Activated naive CD8-positive, alpha-beta T cell treated with anti-CD3 and anti-CD28 coated beads, Interleukin-2, amount 10 ng/mL, durations not matched to agents 7 days and 5 days (primary cell): ENCODE measurements at places on chromosomes 16 and 17. TPM values are rescaled to one million over a fixed set of nuclear protein-coding genes. Genes with fewer than 3 reads are reported as not detected.

- H3K36me3 ChIP-seq, result peaks cover 40% of the 10 kb centered on the region
- no peak overlapping the region for H3K4me3 ChIP-seq
- H3K4me1 ChIP-seq, result no peaks in the 10 kb centered on the region
- no peaks in the 10 kb centered on the region for H3K27me3 ChIP-seq
- no peak for DNase-seq
- H3K27ac ChIP-seq, result no peak overlapping the region
Observed at GRCh38 chr16:15690296-15690695, 40.3 kb downstream of the NDE1 start.

GRCh38 chr17:17699491-17699890, 18.2 kb downstream of the RAI1 start:
- no peaks in the 10 kb centered on the region for H3K27me3 ChIP-seq
- peaks cover 24% of the 10 kb centered on the region for H3K4me1 ChIP-seq
- H3K4me3 ChIP-seq, result no peak overlapping the region
- peaks cover 1% of the 10 kb centered on the region for H3K36me3 ChIP-seq

GRCh38 chr16:31183432-31184428, 3.8 kb downstream of the FUS start:
- peaks cover 59% of the 10 kb centered on the region for H3K4me1 ChIP-seq
- peaks cover 64% of the 10 kb centered on the region for H3K36me3 ChIP-seq
- no peaks in the 10 kb centered on the region for H3K27me3 ChIP-seq
- no peak for DNase-seq
- H3K4me3 ChIP-seq, result peak overlapping the region; percentile 99

- H3K36me3 ChIP-seq, result peaks cover 2% of the 10 kb centered on the region
- H3K4me1 ChIP-seq, result peaks cover 37% of the 10 kb centered on the region
- H3K4me3 ChIP-seq, result peak overlapping the region; percentile 78
Observed at GRCh38 chr16:50694206-50694605, 800 bp downstream of the NOD2 start.

GRCh38 chr16:3170440-3171180, 17.4 kb upstream of the OR1F1 start:
- H3K27ac ChIP-seq, result no peak overlapping the region
- no peaks in the 10 kb centered on the region for H3K36me3 ChIP-seq
- H3K27me3 ChIP-seq, result peaks cover 67% of the 10 kb centered on the region
- H3K4me3 ChIP-seq, result peak overlapping the region; percentile 78

DNA sequence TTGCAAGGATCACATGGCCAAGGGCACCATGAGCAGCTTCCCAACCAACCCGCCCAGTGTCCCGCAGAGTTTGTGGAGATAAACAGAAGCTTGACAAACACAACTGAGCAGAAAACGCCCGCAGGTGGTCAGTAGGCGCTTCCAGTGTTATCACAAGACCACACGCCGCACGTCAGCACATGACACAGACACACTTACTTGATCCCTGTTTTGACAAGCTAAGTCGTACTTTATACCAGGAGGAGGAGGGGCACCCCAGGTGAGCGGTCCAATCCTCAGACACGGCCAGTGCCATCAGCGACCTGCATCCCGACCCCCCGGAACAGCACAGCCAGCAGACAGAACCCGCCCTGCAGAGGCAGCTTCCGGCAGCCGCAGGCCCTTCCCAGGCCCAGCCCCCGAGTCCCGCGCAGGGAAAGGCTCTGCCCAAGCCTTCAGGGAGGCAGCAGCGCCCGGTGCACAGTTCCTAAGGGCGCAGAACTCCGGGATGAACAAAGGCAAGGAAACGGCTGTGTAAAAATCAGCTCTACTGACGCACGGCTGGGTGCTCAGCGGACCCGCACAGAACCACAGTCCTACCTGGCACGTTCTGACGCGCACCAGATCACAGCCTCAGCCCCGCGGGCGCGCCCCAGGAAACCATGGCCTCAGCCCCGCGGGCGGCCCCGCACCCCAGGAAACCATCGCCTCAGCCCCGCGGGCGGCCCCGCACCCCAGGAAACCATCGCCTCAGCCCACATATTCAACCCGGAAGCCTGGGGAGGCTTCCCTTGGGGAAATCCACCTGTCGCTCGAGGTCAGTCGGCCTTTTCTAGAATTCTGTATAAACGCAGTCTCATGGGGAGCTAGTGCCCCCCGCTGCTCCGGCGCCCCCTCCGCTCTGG, 27.8 kb downstream of the AXIN1 start:
- H3K36me3 ChIP-seq, result peaks cover 4% of the 10 kb centered on the region
- peak overlapping the region; percentile 58 for H3K27ac ChIP-seq
- DNase-seq, result peak; percentile 74
- H3K4me1 ChIP-seq, result peaks cover 31% of the 10 kb centered on the region
- H3K27me3 ChIP-seq, result peaks cover 2% of the 10 kb centered on the region
- peak overlapping the region; percentile 67 for H3K4me3 ChIP-seq

DNA sequence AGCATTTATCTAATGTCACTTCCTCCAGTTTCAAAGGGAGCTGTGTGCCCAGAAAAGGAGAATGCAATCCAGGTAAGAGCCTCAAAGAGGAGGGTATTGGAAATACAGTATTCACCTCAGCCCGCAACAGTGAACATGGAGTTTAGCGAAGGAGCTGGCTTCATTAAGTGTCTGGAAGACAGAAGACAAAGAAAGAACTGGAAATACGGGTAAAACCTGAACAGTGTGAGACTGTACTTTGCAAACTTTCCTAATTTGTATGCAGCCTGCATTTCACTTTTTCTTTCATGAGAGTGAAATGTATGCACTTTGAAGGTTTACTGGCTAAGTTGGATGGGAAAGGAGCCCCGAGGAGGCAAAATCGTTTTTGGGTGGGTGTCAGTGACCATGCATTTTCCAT, 478.4 kb downstream of the HS3ST3B1 start:
- no peaks in the 10 kb centered on the region for H3K36me3 ChIP-seq
- DNase-seq, result no peak
- H3K27me3 ChIP-seq, result no peaks in the 10 kb centered on the region
- H3K27ac ChIP-seq, result no peak overlapping the region
- H3K4me1 ChIP-seq, result no peaks in the 10 kb centered on the region
- no peak overlapping the region for H3K4me3 ChIP-seq

- H3K4me1 ChIP-seq, result peaks cover 33% of the 10 kb centered on the region
- no peak for DNase-seq
- H3K4me3 ChIP-seq, result peak overlapping the region; percentile 13
Observed at GRCh38 chr17:43020030-43020621, 2.1 kb downstream of the VAT1 start.

- H3K4me3 ChIP-seq, result peak overlapping the region; percentile 63
- no peaks in the 10 kb centered on the region for H3K36me3 ChIP-seq
- H3K27me3 ChIP-seq, result peaks cover 21% of the 10 kb centered on the region
- peaks cover 29% of the 10 kb centered on the region for H3K4me1 ChIP-seq
- H3K27ac ChIP-seq, result peak overlapping the region; percentile 73
Observed at GRCh38 chr17:78343543-78344201, 16.2 kb downstream of the SOCS3 start.

- H3K4me3 ChIP-seq, result no peak overlapping the region
- H3K27me3 ChIP-seq, result no peaks in the 10 kb centered on the region
- no peak overlapping the region for H3K27ac ChIP-seq
- H3K36me3 ChIP-seq, result peaks cover 2% of the 10 kb centered on the region
- peaks cover 14% of the 10 kb centered on the region for H3K4me1 ChIP-seq
Observed at GRCh38 chr17:76000016-76000754, 470 bp upstream of the CDK3 start.

DNA sequence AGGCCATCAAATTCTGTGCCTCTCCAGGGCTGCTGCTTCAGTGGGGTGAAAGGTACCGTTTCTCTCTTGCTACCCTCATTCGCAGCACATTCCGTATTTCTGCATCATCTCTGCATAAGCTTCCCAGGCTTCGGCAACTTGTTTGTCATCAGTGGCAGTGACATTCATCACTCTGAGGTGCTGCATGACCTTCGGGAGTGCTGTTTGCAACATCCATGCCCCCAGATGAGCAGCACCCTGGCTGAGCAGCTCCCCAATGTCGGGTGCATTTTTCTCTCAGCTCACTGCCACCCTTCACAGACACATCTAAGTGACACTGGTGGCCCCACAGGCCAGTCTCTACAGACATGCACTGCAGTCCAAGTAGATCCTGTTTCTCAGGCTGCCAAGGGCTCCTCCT, 3.8 kb downstream of the CREBBP start:
- H3K36me3 ChIP-seq, result peaks cover 22% of the 10 kb centered on the region
- peaks cover 3% of the 10 kb centered on the region for H3K27me3 ChIP-seq
- H3K4me1 ChIP-seq, result peaks cover 51% of the 10 kb centered on the region
- no peak overlapping the region for H3K4me3 ChIP-seq

- DNase-seq, result no peak
- H3K27ac ChIP-seq, result peak overlapping the region; percentile 97
- peaks cover 43% of the 10 kb centered on the region for H3K4me1 ChIP-seq
- H3K27me3 ChIP-seq, result no peaks in the 10 kb centered on the region
- H3K36me3 ChIP-seq, result peaks cover 37% of the 10 kb centered on the region
Observed at GRCh38 chr17:58334256-58334655, 5.7 kb upstream of the TSPOAP1 start.

DNA sequence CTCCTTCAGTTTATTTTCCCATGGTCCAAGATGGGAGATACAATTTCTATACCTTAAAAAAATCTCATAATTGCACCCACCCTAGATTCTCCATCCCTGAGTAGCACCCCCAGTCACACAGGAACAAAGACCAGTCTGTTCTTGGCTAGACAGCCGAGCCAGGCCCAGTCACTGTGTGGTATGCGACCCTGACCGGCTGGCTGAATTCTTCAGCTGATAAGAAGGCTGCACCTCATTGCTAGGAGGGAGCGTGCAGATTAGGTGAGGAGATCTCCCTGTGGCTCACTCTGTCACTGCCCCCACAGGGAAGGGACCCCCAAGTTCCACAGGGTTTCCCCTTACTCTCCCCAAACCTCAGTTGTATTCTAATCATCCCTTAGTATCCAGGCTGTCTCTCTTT, 138.7 kb downstream of the SALL1 start:
- H3K27ac ChIP-seq, result no peak overlapping the region
- H3K4me1 ChIP-seq, result no peaks in the 10 kb centered on the region

GRCh38 chr16:50269061-50269705, 2.8 kb downstream of the ADCY7 start:
- H3K4me1 ChIP-seq, result peaks cover 78% of the 10 kb centered on the region
- H3K27me3 ChIP-seq, result no peaks in the 10 kb centered on the region
- DNase-seq, result peak; percentile 34
- H3K4me3 ChIP-seq, result peak overlapping the region; percentile 74
- H3K27ac ChIP-seq, result peak overlapping the region; percentile 84

The TEKT5 gene
- total RNA-seq, result not detected

The LPCAT2 gene
- 0.30 TPM for total RNA-seq

The KIF2B gene
- not detected for total RNA-seq

The FBXW10 gene
- total RNA-seq, result not detected

The PHKG2 gene
- total RNA-seq, result 48.9 TPM
